ENCODE measurements at places on chromosomes 5 and 9.

GRCh38 chr9:38687389-38687842, 32.5 kb downstream of the FAM240B start:
- DNase-seq = no peak

DNA sequence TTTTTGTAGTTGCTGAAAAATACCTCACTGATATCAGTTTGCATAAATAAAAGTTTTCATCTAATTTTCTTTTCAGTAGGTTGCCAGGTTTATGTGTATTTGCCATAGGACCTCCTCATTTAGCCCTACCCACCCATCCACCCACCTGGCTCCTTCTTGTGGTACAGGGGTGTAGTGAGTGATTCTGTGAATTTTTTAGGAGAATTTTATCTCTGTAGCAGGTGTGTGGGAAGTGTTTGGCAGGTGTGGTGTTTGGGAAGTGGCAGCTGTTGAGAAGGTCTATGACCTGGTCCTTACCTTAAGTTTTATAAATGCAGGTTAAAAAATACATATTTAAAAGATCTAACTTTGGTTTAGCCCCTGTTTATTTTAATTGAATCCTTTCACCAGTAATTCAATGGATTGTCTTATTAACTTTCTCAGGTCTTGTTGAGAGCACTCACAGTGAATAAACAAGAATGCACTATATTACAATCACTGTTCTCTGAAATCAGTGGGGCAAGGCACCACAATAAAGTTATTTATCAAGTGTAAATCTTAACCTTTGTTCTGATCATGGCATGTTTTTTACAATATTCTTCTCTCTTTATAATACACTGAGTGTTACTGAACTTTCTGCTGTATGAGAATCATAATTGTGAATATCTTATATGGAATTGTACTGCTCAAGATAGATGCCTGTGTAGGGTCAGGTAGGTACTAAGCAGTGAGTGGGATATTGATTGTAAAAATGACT, 189.1 kb downstream of the WDR70 start:
- no peak for DNase-seq

DNA sequence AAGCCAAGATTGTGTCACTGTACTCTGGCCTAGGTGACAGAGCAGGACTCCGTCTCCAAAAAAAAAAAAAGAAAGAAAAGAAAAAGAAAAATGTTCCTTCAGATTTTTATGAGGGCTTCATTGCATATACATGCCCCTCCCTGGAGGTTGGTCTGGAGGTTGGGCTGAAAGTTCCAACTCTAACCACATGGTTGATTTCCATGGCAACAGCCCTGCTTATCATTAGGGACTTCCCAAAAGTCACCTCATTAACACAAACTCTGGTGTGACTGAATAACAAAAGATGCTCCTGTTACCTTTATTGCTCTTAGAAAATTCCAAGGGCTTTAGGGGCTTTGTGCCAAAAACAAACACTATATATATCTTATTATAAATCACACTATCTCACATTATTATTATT, 113.8 kb downstream of the TMC1 start:
- DNase-seq = no peak

- DNase-seq = no peak
Observed at GRCh38 chr5:122319897-122320296, 7.9 kb downstream of the SNCAIP start.

GRCh38 chr5:10527281-10527950, 36.5 kb upstream of the ANKRD33B start:
- DNase-seq = no peak

DNA sequence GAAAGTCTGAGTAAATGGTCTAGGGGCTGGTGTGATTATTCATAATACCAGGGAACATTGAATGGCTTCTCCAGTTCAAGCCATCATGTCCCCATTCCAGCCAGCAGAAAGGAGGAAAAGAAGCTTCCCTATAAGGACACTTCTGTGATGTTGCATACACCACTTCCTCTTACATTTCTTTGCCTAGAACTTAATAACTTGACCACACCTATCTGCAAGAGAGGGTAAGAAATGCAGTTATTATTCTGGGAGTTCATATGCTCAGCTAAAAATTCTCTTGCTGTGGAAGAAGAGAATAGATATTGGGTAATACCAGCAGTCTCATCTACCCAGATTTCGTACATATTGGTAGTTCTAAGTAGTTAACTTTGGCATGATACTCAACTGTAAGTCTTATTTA, 166.1 kb downstream of the SLC28A3 start:
- no peak for DNase-seq

DNA sequence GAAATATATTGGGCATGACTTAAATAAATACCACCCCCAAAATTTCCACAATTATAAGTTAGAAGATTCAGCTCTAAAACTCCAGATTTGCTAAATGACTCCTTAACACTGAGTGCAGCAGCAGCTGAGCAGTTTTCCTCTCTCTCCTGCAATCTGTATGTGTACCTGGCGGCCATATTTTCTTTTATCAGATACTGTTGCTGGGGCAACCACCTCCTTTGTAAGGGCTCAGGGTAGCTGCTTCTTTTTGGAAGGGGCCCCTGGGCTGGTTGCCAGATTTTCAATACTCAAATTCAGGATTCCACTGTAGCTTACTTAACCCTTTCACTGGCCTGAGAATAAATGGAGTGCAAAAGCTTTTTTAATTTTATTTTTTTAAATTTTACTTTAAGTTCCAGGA, 197.0 kb downstream of the TAF11L14 start:
- peak; percentile 37 for DNase-seq

DNA sequence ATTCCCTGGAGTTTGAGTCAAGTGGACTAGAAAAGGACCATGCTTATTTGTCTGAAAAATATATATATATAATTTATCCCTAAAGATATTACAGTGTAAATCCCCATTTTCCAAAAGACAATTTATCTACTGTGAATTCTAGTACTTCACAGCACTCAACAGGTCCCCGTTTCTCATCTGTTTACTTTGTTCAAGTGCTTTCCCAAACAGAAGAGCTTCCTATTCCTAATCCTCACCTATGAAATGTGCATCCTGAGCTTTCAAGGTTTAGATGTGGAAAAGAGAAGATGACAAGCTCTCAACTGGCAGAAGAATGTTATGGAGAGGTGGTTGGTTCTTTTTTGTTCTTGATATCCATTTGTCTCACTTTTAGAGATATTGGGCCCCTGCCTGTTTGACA, 401.6 kb upstream of the ZNF608 start:
- no peak for DNase-seq

GRCh38 chr5:180865981-180866695, 5.1 kb upstream of the ZFP62 start:
- DNase-seq = no peak

- DNase-seq = no peak
Observed at GRCh38 chr9:88979021-88979420, 12.2 kb upstream of the S1PR3 start.

DNA sequence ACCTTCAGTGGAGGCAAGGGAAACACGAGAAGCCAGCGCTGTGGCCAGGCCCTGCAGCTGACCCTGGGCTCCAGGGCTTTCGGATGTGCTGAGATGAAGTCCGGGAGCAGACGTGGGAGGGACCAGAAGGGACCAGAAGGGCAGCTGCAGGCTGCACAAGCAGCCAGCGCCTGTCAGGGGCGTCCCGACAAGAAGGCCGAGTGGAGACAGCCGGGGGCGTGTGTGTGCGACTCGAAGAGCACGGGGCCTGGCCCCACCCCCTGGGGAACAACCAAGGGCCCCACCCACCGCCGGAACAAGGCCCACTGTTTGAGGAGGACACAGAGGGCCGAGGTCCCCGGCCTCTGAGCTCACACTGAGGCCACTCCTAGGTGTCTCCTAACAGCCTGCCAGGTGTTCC, 31.4 kb downstream of the SLC12A7 start:
- no peak for DNase-seq

GRCh38 chr5:154207204-154207603, 16.7 kb downstream of the GALNT10 start:
- no peak for DNase-seq

DNA sequence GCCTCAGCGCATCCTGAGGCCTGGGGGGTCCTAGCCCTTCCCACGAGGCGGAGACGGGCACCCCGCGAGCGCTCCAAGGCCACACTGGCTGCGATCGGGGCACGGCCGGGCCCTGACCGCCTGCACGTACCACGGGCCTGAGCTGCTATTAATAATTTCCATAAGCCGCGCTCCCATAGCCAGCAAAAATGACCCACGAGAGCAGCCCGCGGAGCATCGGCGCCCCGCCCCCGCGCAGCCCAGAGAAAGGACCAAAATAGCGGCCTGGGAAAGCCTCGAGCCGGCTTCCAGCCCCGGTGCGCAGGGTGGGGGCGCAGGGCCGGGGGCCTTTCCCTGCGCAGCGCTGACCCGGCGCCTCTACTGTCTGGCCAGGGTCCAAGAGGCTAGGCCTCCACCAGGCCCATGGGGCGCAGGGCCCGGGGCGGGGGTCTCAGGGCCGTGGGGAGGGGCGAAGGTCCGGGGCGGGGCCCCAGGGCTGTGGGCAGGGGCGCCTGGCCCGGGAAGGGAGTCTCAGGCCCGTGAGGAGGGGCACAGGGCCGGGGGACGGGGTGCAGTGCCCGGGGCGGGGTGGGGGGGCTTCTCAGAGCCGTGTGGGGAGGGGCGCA, 54.4 kb downstream of the EXD3 start:
- DNase-seq = no peak

GRCh38 chr9:86413971-86414880, 60.0 kb upstream of the TUT7 start:
- DNase-seq = peak; percentile 1

- DNase-seq = no peak
Observed at GRCh38 chr5:165624166-165624946, 2118.9 kb downstream of the MAT2B start.

GRCh38 chr5:139740138-139740991, 55.2 kb upstream of the PSD2 start:
- no peak for DNase-seq

DNA sequence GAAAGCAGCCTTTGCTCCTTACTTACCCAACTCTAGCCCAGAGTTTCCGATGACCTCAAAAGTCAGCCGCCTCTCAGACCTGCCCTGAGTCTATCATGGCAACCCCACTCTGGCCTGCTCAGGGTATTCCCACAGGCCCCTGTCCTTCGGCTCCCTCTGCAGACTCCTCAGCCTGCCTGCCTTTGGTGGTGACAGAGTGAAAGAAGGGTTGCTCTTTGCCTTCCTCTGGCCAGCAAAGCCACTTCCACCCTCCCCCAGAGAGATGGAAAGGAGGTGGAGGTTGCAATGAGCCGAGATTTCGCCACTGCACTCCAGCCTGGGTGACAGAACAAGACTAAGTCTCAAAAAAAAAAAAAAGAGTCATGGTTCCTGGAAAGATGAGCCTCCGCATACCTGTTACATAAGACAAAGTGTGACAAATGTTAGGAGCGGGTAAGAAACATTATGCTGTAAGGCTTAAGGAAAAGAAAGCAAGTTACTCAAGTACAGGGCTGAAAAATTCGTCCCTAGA, 2.3 kb upstream of the SMIM33 start:
- DNase-seq = no peak

- no peak for DNase-seq
Observed at GRCh38 chr5:33842456-33842855, 49.3 kb downstream of the ADAMTS12 start.

DNA sequence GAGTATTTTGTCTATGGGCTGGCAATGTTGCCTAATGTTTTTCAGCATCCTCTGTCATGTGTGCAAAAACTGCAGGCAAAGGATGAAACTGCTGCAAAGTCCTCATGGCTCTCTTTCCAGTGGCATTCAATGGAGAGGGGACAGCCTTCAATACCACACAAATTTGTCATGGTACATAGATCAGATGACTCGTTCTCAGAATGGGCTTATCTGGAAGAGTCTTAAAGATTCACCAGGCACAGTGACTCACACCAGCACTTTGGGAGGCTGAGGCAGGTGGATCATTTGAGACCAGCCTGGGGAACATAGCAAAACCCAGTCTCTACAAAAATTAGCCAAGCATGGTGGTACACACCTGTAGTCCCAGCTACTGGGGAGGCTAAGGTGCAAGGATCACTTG, 5.3 kb downstream of the CDKN2AIPNL start:
- no peak for DNase-seq

DNA sequence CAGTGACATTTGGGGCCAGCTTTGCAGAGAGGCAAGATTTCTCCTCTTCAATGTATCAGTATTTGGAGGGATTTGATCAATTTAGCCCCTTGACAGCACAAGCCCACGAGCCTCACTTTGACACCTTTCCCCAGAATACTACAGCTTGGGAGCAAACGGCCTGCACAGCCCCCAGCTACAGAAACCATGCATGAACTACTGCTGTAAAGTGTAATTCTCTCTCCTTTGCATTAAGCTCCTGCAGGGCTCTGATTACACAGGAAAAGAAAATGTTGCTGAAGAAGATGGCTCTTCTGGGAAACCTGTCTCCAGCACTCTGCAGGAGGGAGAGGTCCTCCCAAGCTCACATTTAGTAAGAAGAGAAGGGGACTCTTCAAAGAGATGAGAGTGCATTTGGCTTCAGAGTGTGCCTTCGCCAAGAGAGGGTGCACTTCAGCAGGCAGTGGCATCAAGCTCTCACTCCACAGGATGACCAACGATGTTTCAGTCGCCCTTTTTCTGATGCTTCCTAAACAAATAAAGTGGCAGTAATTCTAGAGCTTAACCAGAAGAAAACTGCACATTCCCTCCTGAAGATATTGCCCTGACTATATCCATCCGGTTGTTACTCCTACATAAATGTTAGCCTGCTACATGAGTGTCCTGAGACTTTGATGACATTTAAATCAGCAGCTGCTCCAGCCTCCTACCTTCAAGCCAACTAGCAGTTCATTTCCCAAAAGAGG, 272.2 kb downstream of the AUH start:
- no peak for DNase-seq

DNA sequence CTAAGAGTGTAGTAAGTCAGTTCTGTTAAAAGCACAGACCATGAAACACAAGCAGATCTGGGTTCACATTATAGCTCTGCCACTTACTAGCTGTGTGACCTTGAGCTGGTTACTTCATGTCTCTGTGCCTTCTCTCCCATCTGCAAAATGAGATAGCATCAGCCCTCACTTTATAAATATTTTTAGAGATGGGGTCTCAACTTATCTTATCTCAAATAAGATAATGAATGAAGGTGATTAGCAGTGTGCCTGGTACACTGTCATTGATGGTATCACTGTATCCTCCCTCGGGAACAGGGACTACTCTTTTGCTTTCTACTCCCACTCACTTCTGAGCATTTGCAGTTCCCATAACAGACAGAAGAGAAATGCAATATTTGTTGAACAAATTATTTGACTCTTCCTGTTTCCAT, 52.4 kb downstream of the GALNT10 start:
- DNase-seq = no peak

GRCh38 chr5:180692429-180692828, 43.0 kb upstream of the FLT4 start:
- no peak for DNase-seq

GRCh38 chr9:70413464-70413798, 1.0 kb downstream of the KLF9 start:
- peak; percentile 55 for DNase-seq

- no peak for DNase-seq
Observed at GRCh38 chr5:145980718-145981117, 44.3 kb downstream of the SH3RF2 start.

GRCh38 chr5:31898036-31898632, 259.2 kb downstream of the PDZD2 start:
- no peak for DNase-seq

GRCh38 chr9:128940271-128940921, 7.0 kb downstream of the DOLK start:
- DNase-seq = no peak

All from NCI-H446 (cell line).